ENCODE measurements at places on chromosomes 2 and 18. TPM values are rescaled to one million over a fixed set of nuclear protein-coding genes. Genes with fewer than 3 reads are reported as not detected.

DNA sequence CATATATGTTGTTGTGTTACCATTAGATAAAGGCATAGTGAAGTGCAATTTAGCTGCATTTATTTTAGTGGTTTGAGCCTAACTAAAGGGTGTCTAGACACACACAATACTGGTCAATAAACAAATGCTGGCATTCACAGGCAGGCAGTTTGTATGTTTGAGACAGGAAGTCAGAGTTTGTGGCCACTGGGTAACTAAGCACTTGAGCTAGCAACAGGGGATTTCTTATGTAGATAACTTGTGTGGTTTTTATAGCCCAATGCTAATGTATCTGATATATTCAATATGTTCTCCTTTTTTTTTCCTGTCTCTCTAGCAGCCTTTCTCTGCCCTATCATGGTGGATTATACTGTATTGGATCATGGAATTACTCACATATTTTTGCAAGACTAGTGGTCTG lies 38.1 kb downstream of the LRRTM4 start:
- DNase-seq, result no peak

DNA sequence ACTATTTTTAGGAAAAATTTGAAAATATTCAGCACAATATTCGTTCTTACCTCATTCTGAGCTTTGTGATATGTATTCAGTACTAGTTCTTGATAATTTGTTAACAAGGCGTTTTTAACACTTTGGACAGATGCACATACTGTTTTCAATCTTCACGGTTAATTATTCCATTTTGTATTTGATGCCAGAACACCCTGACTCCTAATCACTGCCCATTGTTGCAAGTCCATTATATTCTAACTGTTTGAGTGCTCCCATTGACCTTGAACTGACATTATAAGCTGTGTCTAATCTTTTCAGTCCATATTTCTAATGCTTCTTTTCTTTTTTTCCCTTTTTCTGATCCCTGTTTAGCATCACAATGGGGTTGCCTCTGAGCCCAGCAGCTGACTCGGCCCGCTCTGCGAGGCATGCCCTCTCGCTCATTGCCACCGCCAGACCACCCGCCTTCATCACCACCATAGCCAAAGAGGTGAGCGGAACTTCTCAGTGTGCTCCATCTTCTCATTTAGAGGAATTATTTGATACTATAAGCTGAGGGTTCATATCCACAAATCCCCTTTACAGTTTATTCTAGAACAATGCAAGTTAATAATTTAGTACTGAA lies 211.3 kb upstream of the BOD1L2 start:
- no peak for DNase-seq

The PSMD14 gene
- total RNA-seq, result 34.9 TPM

The GCKR gene
- 5.7 TPM for total RNA-seq

The KCNF1 gene
- total RNA-seq, result 21.0 TPM

The GYPC gene
- 7.9 TPM for total RNA-seq

The GPAT2 gene
- 2.3 TPM for total RNA-seq

The DNAJC5G gene
- total RNA-seq, result 13.8 TPM

Measured in dorsolateral prefrontal cortex (tissue), 122 donors.